Erythroblast (primary cell): ENCODE measurements at places on chromosomes 13 and 19.

DNA sequence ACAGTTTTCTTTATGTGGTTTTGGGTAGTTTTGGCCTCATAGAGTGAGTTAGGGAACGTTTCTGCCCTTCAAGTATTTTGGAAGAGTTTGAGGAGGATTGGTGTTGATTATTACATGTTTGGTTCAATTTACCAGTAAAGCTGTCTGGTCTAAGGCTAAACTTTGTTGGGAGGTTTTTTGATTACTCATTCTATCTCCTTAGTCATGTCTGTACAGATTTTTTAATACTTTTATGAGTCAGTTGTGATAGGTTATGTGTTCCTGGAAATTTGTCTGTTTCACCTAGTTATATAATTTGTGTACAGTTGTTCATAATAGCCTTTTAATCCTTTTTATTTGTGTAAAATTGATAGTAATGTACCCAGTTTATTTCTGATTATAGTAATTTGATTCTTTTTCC is 20.4 kb downstream of the RNF17 start:
- no peak for DNase-seq

DNA sequence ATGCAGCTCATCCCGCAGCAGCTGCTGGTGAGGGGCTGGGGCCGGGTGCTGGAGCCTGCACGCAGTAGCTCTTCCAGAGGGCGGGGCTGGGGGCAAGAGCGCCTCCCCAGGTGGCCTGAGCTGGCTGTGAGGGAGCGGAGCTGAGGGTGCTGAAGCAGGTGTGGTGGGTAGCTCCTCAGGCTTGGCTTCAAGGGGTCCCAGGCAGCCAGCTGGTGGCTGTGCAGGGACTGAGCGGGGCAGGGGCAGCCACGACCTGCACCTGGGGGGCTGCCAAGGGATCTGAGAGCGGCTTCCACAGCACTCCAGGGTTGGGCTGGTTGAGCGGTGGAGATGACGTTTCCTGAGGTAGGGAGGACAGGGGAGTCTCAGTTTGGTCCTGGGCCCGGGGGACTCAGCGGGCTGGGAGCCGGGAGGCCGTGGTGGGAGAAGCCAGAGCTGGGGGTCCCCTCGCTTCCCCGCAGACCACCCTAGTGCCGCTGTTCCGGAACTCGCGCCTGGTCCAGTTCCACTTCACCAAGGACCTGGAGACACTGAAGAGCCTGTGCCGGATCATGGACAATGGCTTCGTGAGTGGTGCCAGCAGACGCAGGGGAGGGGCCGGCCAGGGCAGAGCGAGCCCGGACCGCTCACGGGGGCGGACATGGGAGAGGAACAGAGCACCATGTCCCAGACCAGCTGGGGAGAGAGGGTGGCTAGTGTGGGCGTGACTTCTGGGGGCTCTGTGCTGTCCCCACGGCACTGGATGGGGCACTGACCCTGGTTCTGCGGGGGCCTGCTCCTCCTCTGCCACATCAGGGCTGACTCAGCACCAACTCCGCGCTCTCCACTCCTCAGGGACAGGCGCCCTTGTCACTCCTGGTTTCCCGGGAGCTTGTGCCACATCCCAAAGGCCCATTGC is 7.4 kb downstream of the PTOV1 start:
- no peak for DNase-seq

- no peak for DNase-seq
These were observed 464.4 kb downstream of the ITGBL1 start for GRCh38 chr13:101916775-101917474.

- no peak for DNase-seq
These were observed 59.6 kb downstream of the WDFY2 start for GRCh38 chr13:51643882-51644281.

- DNase-seq, result no peak
These were observed 38.7 kb upstream of the POMP start for GRCh38 chr13:28620011-28620830.

- no peak for DNase-seq
These were observed 133.7 kb downstream of the MTUS2 start for GRCh38 chr13:28953714-28954418.

- DNase-seq, result no peak
These were observed 839 bp downstream of the COG6 start for GRCh38 chr13:39656325-39656677.

GRCh38 chr13:48437371-48437770 is 24.5 kb upstream of the LPAR6 start:
- no peak for DNase-seq

DNA sequence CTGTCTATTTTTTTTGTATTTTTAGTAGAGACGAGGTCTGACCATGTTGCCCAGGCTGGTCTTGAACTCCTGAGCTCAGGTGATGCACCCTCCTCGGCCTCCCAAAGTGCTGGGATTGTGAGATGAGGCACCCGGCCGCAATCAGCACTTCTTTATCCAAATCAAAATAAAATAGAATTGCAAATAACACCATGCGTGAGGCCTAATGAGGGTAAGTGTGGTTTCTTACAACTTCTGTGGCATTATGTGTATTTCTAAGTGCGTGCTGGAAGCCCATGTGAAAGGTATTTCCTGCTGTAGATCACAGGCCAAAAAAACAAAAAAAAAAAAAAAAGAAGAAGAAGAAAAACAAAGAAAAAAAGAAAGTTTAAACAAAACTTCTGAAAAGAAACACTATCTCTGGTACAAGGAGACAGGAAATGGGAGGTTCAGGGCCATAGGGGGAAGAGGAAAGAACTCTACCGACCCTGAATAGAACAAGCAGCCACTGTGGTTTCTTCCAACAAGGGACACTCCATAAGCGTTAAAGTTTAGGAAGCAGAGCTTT is 3.0 kb upstream of the GRAMD1A start:
- no peak for DNase-seq
